H54 (cell line): ENCODE measurements at places on chromosomes 3 and 15.

GRCh38 chr3:100399341-100400071 is 1.4 kb downstream of the TOMM70 start:
- no peak for DNase-seq

DNA sequence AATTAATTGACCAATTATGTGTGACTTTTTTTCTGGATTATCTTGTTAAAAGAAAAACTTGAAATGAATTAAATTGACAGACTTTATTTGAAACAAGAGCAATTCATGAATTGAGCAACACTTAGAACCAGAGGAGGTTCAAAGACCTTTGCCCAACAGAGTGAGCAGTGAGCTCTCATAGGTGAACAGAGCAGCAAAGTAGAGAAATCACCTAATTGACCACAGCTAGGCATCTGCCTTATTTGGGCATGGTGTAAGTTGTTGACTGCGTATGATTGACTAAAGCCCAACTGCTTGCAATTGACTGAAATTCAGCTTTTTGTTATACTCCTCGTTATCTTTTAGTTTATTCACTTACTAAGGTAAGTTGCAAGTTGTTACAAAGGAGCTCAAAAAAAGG is 1216.0 kb upstream of the ALCAM start:
- no peak for DNase-seq

- no peak for DNase-seq
Measured at GRCh38 chr15:58678683-58679082, 70.8 kb downstream of the ADAM10 start.

DNA sequence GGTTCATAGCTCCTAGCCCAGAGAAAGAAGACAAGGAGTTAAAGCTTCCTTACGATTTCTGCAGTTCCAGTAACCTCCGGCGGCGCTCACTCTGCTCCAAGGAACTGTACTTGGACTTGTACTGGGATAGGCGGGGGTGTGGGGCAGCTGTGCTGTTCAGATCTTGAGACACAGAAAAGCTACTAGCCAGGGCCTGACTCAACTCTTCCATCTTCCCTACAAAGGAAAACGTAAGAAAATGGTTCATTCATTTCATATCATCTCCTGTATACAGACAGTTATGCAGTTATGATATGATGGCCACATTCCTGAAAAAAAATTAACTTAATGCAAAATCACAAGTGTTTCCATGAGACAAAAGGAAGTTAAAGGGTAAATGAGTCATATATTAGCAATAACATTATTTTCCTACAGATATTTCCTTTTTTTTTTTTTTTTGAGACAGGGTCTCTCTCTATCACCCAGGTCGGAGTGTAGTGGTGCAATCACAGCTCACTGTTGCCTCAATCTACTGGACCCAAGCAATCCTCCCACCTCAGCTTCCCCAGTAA is 4.6 kb downstream of the SNUPN start:
- DNase-seq: peak; percentile 53

- no peak for DNase-seq
Measured at GRCh38 chr3:42822828-42823227, 13.6 kb downstream of the ACKR2 start.

DNA sequence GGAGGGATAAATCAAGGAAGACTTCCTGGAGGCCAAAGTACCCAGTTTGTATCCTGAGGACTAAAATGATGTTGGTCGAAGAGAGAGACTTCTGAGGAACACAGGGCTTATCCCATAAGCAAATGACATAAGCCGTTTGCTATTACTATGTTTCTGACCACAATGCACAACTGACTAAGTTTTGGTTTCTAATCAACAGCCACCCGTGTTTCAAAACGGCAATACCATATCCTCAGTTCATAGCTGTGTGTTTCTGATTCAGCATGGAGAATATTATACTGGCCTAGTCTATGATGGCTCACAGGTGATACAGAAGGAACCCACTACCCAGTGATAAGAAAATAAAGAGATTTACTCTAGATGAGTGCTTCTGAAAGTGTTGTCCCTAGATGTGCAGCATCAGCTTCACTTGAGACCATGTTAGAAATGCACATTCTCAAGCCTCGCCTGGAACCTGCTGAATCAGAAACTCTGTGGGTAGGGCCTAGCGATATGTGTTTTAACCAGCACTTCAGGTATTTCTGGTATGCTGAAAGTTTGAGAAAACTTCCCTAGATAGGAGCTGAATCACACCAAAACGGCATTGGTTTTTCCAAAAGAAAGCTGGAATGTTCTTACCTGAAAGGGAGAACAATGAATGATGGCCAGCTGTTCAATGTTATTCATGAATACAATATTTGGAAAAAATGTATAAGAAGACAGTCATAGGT is 639.7 kb upstream of the NR2F2 start:
- DNase-seq: no peak

GRCh38 chr3:186732169-186732766 is 15.1 kb downstream of the KNG1 start:
- DNase-seq: no peak

GRCh38 chr3:119911748-119912147 is 129.8 kb downstream of the NR1I2 start:
- DNase-seq: no peak

GRCh38 chr15:58174709-58175108 is 36.5 kb downstream of the AQP9 start:
- no peak for DNase-seq

- no peak for DNase-seq
Measured at GRCh38 chr15:67248011-67248505, 6.4 kb downstream of the AAGAB start.

- no peak for DNase-seq
Measured at GRCh38 chr3:2862366-2862765, 247.8 kb downstream of the IL5RA start.

DNA sequence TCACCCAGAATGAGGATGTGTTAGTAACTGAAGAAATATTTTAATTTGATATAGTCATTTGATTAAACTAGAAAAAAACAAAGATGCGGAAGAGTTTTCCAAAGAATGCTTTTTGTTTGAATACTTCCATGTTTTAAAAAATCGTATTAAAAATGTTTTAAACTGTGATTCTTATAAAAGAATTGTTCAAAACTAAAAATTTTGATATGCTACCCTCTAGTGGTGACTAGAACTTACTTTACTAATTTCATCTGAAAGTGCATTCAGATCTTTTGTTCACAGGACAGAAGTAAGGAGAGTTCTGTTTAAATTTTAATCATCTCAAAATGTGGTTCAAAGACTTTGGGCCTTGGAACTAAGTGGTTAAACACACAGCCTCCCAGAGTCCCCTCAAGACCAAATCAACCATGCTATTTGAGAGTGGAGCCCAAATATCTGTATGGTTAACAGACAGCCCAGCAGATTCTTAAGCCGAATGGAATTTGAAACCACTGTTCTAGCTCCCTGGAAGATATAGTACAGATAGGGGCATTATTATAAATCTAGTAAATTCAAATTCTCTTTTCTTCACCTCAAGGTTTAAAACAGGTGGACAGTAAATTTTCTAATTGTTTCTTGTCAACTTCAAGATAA is 45.2 kb upstream of the SYNPR start:
- DNase-seq: no peak

DNA sequence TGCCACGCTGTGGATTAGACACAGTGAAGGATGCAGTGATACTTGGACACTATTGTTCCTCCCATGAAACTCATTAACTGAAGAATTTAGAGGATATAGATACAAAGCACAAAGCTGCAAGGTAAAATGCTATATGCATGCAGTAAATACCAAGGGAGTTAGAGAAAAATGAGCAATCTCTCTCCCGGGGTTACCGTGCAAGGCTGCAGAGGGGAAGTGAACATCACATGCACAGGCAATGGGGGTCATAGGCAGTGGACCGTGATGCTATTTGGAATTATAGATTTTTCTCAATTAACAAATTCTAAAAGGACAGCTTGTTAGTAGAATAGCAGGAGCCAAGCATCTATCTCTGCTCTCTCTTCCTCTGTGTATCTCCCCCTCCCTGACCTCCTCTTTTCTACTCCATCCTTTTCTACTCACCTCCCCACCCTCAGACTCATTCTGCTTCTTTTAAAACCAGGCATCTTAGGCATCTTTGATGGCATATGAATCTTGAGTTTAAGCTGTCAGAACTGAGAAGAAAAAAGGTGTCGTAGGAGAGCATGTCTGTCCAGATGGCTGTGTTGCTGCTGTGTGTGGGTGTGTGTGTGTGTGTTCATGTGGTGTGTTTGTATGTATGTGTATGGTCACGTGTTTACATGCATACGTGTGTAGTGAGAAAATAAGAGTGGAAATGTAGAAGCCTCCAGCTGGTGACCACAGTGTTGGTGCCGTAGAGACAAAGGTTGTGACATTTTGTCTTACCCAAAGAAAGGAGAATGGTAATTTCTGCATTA is 339.0 kb downstream of the EPHB1 start:
- DNase-seq: no peak

DNA sequence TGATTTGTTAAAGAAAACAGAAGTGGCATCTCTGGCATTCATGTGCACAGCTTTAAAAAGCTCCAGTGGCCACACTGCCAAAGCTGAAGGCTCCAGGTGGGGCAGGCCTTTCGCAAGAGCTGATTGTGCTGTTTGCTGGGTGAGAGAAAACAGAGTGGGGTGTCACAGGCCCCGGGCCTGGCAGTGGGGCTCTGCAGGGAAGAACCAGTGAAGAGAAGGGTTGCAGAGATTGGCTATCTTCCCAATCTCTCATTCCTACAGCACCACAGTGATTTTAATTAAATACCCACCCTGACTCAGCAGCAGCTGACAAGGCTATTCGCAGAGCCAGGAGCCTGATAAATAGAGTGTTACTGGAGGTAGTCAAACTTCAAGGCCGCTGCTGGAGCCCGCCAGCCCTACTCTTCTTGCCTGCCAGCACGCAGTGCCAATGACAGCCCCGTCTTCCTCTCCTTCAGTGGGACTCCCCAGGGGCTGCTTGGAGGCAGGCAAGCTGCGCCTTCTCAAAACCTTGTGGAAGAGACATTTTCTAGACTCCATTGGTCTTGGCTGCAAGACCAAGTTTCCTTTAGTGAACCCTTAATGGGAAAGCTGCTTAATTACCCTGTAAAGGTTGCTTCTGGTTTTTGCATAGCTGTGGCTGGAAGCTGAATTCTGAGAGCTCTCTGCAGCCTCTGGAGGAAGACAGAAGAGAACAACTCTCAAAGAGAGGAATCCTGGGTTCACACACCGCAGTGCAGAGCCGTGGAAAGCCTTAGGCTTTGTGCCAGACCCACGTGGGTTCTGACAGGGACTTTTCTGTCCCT is 225.8 kb upstream of the SLCO3A1 start:
- no peak for DNase-seq

- no peak for DNase-seq
Measured at GRCh38 chr3:159340877-159341500, 539.1 kb downstream of the MFSD1 start.

DNA sequence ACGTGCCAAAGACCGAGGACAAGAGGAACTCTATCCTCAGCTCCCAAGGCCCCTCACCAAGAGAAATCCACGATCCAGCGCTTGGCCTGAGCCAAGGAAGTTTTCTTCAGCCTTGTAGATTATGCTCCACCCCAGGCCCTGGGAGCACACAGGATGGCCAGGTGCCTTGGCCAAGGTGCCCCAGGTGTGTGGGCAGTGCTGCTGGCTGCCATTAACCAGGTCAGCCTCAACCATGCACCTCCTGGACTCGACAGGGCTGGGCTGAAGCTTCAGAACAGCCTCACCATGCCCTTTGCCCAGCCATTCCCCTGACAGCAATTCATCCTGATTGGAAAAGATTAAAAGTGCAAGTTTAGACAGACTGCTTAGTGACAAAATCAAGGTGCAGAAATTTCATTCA is 10.9 kb upstream of the MESP1 start:
- no peak for DNase-seq

DNA sequence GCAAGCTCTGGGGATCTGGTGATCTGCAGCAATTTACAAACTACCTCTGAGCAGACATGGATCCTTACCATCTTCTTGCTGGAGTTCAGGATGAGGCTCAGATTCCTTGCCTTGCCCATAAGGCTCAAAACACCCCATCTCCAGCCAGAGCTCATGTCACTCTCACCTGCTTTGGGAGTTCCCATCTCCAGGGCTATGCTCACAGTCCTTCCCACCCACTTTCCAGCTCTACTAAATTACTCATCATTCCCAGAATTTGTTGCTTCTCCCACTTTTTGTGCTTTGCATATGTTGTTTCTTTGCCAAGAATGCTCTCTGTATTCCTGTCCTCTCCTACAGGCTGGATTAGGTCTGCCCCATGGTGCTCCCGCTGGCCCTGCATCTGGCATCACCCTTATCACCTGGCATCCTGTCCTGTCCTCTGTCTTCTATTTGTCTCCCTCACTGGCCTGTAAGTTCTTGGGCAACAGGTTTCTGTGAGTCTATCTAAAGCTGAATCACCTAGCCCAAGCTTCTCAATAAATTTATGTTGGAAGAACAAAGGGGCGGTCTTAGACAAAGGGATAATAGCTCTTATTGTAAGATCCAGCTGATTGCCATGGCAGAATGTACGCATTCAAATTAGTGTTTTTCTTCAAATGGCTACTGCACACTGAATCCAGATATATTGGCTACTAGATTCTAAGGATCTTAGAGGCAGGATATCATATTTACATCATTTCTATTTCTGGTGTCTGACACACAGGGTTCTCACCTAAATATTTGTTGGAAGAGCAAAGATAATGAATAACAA is 179.2 kb downstream of the CLSTN2 start:
- no peak for DNase-seq

DNA sequence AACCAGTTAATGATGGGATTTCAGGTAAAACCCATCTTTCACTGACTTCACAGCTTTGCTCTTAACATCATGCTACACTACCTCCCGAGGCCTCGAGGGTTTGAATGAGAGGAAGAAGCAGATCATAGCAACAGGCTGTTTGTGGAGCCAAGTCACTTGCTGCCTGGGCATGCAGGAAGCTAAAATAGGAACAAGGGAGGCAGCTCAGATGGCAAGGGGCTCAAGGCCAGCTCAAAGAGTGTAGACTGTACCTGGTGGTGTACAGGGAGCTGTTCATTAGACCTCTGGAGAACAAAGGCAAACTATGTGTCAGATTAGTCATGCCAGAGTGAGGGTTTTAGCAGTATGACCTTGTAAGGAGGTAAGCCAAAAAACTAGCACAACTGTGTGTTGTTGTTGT is 28.8 kb downstream of the ARRDC4 start:
- no peak for DNase-seq

GRCh38 chr3:167732313-167733065 is 2.2 kb downstream of the PDCD10 start:
- no peak for DNase-seq

GRCh38 chr15:97759363-97759762 is 201.1 kb upstream of the ARRDC4 start:
- no peak for DNase-seq

GRCh38 chr3:112931736-112932521 is 43.0 kb downstream of the CD200R1 start:
- DNase-seq: no peak
